ENCODE measurements at places on chromosomes 12 and 14. TPM values are rescaled to one million over a fixed set of nuclear protein-coding genes. Genes with fewer than 3 reads are reported as not detected.

DNA sequence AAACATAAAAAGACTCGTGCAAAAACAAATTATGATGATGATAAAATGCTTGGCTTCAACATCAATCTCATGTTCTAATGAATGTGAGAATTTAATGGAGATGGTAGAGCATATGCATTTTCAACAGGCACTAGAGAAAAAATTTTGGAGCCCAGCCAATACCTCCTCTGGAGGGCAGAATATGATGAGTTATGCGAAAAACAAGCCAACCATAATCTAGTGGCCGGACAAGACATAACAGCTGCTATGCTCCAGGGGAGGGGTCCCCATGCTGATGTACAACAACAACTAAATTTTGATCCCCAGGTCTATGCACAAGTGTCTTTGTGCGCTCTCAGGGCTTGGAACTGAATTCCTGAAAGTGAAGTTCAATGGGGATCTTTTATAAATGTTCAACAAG, 1197.5 kb downstream of the LRFN5 start:
- no peak overlapping the region for H3K4me3 ChIP-seq
- no peak for DNase-seq
- H3K36me3 ChIP-seq, result no peaks in the 10 kb centered on the region
- no peaks in the 10 kb centered on the region for H3K27me3 ChIP-seq
- H3K4me1 ChIP-seq, result no peaks in the 10 kb centered on the region
- H3K27ac ChIP-seq, result no peak overlapping the region

DNA sequence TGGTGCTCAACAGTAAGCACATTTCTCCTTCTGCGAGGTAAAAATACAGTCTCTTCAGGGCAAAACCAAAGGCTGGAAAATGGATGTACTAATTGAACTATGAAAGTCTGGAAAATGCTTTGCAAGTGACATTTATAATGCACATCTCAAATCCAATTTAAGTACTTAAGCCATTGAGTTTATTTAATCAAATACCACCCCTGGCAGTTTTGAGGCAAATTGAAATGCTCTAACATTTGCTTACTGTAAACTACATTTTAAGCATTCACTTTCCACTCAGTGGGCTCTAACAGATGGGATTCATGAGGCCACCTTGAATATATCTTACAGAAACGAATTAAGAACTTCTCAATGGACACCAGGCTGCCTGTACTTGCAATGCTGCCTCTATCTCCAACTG, 69.7 kb downstream of the HELB start:
- no peaks in the 10 kb centered on the region for H3K36me3 ChIP-seq
- no peak overlapping the region for H3K27ac ChIP-seq
- DNase-seq, result no peak
- no peak overlapping the region for H3K4me3 ChIP-seq
- H3K4me1 ChIP-seq, result no peaks in the 10 kb centered on the region

- DNase-seq, result no peak
- no peak overlapping the region for H3K27ac ChIP-seq
- H3K4me1 ChIP-seq, result peaks cover 8% of the 10 kb centered on the region
These were observed 3.0 kb downstream of the B4GALNT1 start for GRCh38 chr12:57629897-57630471.

- H3K27ac ChIP-seq, result no peak overlapping the region
- no peak overlapping the region for H3K4me3 ChIP-seq
- no peaks in the 10 kb centered on the region for H3K27me3 ChIP-seq
- no peak for DNase-seq
- no peaks in the 10 kb centered on the region for H3K36me3 ChIP-seq
These were observed 280.2 kb downstream of the TMEM121 start for GRCh38 chr14:105806568-105806967.

GRCh38 chr14:60632257-60632656, 17.0 kb downstream of the SIX1 start:
- H3K27me3 ChIP-seq, result no peaks in the 10 kb centered on the region
- H3K27ac ChIP-seq, result no peak overlapping the region
- no peaks in the 10 kb centered on the region for H3K36me3 ChIP-seq

DNA sequence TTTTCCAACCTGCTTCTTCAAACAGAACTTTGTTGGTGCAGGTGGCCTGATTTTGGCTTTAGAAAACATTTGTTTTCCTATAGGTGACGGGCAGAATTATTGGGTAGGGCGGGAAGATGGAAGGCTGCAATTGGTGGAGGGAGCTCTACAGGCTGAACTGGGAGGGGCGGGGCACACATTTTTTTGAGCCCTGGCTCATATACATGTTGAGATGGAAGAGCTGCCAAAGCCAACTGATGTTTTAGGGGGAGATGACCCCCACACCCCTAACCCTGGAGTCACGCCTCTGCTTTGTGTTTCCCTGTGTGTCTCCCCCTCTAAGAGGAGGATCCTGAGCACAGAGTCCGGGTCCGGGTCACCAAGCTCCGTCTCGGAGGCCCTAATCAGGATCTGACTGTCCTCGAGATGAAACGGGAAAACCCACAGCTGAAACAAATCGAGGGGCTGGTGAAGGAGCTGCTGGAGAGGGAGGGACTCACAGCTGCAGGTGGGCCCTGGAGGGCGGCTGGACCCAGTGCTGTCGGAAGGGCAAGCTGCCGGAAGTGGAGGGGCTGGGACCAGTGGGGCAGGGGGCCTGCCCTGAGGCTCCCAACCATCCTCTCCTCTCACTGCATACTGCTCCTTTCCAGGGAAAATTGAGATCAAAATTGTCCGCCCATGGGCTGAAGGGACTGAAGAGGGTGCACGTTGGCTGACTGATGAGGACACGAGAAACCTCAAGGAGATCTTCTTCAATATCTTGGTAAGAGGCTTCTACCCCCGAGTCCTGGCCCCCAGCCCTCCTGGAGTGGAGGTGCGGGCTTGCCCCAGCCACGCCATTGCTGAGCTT, 18.6 kb downstream of the AGAP2 start:
- no peak overlapping the region for H3K4me3 ChIP-seq
- no peaks in the 10 kb centered on the region for H3K27me3 ChIP-seq
- H3K27ac ChIP-seq, result no peak overlapping the region

Gene TSHR
- not detected for polyA plus RNA-seq

DNA sequence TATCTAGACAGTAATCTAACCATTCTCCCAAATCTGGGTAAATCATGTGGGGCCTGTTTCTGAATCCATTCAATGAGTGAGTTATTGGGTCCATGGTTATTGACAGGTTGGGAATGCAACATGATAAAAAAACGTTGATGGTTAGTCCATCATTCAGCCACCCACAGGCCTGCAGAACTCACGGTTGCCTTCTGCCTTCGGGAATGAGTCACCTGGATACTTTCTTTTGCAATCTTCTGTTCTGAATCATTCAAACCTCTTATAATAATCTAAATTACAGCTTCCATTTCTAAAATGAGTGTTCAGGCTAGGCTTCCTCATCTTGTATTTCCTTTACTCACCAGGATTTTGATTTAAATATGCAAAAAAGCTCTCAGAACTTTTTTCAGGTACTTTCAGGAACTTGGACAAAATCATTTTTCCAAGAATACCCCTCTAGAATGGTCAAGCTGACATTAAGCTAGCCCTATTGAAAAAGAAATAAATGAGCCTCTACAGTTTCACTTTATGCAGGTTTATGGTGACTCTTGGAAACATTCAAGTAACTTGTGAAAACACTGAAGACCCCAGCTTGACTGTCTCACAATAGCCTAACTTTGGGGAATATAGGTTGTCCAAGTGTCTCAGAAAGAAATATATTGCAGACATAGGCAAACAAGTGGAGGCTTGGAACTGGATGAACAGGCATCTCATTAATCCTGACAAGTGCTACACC, 94.4 kb downstream of the KCNK10 start:
- no peak overlapping the region for H3K27ac ChIP-seq
- no peaks in the 10 kb centered on the region for H3K36me3 ChIP-seq
- no peaks in the 10 kb centered on the region for H3K27me3 ChIP-seq
- no peaks in the 10 kb centered on the region for H3K4me1 ChIP-seq
- no peak overlapping the region for H3K4me3 ChIP-seq

- H3K27ac ChIP-seq, result no peak overlapping the region
- no peak overlapping the region for H3K4me3 ChIP-seq
- DNase-seq, result no peak
- H3K4me1 ChIP-seq, result no peaks in the 10 kb centered on the region
- no peaks in the 10 kb centered on the region for H3K27me3 ChIP-seq
These were observed 245.7 kb downstream of the CEP128 start for GRCh38 chr14:80695869-80696268.

Gene ANKRD33
- not detected for polyA plus RNA-seq

DNA sequence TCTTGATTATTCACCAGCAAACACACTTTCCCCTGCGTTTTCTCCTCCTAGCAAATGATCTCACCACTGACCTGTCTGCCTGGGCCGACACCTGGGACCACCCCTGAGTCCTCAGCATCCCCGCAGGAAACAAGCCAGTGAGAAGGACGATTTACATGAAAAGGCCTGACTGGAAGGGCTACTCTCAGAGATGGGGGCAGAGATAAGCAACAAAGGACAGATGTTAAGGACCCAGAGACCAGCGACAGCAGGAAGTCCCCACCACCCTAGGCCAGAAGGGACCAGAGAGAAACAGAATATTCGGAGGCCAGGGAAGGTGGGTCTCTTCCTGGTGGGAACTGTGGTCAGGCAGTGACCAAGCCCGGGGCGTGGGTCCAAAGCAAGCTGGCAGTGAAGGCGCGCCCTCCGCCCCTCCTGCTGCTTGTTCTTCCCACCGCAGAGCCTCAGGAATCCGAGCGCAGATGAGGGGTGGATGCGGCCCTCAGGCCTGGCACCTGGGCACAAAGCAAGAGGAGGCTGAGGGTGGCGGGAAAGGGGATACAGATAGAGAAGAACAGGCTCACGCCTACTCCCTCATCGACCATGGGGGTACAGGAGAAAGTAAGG, 55.8 kb downstream of the STX2 start:
- H3K4me3 ChIP-seq, result no peak overlapping the region
- no peaks in the 10 kb centered on the region for H3K4me1 ChIP-seq
- no peak overlapping the region for H3K27ac ChIP-seq
- no peaks in the 10 kb centered on the region for H3K36me3 ChIP-seq

DNA sequence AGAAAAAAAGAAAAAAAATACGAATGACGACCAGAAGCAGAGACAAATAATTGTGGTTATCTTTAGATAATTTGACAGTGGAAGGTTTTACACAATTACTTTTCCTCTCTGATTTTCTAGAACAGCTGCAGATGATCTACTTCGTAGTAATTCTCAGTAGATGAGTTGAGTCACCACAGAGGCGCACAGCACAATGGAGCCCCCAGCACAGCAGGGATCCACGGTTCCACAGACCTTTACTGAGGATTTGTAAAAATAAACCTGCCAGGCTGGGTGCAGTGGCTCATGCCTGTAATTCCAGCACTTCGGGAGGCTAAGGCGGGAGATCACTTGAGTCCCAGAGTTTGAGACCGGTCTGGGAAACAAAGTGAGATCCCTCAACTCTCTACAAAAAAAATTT, 29.3 kb downstream of the AMN start:
- no peaks in the 10 kb centered on the region for H3K4me1 ChIP-seq
- no peak for DNase-seq
- H3K4me3 ChIP-seq, result no peak overlapping the region
- no peaks in the 10 kb centered on the region for H3K27me3 ChIP-seq
- no peak overlapping the region for H3K27ac ChIP-seq
- no peaks in the 10 kb centered on the region for H3K36me3 ChIP-seq

Gene FOXG1
- polyA plus RNA-seq, result not detected

Gene ARG2
- polyA plus RNA-seq, result 0.36 TPM

Measured in naive thymus-derived CD4-positive, alpha-beta T cell (primary cell).